ENCODE measurements at places on chromosomes 7 and 10.

- DNase-seq, result no peak
These were observed 80.0 kb downstream of the CSTF2T start for GRCh38 chr10:51619365-51619764.

DNA sequence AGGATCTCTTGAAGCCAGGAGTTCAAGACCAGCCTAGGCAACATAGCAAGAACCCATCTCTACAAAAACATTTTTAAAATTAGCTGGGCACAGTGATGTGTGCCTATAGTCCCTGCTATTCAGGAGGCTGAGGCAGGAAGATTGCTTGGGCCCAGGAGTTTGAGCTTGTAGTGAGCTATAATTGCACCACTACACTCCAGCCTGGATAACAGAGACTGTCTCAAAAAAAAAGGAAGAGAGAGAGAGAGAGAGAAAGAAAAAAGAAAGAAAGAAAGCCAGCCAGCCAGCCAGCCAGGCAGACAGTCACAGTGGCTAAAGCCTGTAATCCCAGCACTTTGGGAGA, 95.2 kb upstream of the STK17A start:
- DNase-seq, result no peak

- no peak for DNase-seq
These were observed 44.2 kb downstream of the CAMK2B start for GRCh38 chr7:44280993-44281721.

DNA sequence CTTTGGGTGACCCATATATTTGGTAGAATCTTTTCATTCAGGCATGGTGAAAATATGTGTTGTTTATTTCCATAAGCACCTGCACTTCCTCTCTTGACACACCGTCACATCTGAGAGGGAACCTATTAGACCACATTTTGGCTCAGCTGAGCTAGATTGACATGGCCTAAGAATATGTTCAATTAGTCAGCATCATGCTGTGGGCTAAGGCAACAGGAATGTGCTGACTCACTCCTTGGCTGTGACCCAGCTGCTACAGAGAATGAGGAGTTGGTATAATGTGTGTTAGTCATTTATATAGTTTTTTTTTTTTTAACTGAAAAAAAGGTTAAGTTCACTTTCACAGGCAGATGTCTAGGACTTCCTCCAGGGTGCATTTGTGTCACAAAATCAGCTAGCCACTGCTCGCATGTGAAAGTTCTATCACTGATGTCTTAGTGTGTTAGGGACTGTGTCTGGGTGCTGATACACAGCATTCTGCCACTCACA, 180.6 kb downstream of the SEMA3E start:
- peak; percentile 84 for DNase-seq

DNA sequence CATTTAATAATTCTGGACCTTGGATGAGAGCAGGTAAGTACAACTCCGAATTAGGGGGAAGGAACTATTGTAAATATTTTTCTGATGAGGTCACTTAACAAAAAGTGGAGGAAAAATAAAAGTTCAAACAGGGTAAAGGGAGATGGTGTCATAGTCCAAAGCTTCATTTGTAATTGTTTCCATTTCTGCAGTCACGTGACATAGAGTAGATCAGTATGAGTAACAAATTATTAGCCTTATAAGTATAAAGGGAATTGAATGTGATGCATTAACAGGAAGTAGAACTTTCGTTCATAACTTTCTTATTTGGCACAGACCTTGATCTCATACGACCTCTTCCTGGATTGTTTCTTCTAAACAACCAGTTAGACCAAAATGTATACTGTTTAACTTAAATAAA, 347.2 kb upstream of the TPK1 start:
- DNase-seq, result no peak

DNA sequence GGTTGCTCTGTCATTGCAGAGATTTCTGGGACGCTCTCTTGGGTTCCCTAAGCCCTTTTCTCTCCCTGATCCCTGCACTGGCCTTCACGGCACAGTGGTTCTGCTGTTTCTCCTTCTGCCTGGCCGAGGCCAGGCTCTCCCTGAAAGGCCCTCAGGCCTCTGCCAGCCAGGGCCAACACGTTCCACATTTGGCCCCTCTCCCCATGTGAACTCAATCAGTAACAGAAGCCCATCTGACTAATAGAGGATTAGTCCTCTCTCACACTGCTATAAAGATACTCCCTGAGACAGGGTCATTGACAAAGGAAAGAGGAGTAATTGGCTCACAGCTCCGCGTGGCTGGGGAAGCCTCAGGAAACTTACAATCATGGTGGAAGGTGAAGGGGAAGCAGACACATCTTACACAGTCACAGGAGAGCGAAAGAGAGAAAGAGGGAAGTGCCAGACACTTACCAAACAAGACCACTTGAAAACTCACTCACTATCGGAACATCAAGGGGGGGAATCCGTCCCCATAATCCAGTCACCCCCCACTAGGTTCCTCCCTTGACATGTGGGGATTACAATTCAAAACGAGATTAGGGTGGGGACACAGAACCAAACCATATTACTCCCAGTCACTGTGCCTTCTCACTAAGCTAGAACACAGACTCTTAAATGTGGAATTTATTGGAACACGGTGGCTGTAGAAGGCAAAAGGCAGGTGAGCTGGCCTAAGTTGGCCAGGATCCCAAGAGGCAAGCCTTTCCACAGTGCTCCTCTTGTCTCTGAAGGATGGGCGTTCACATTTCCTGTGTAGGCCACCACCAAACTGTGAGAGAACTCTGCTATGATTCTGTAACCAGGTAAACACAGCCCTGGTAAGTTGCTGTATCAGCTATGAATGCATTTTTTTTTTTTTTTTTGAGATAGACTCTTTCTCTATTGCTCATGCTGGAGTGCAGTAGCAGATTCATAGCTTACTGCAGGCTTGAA, 8.8 kb downstream of the FZD8 start:
- no peak for DNase-seq

DNA sequence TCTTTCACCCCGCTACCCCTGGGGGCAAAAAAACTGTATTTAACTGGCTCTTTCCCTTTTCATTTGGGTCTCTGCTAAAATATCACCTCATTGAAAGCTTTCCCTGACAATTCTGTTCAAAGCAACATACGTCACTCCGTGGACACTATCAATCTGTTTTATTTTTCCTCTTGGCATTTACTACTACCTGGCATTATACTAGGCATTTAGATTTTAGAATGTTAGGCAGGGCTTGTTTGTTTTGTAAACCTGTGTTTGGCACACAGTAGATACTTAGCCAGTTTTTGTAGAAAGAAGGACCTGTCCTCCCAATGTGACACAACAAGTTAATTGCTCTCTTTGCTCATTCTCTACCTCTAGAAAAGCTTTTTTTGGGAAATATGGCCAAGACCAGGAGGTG, 26.5 kb upstream of the PDK4 start:
- DNase-seq, result no peak

DNA sequence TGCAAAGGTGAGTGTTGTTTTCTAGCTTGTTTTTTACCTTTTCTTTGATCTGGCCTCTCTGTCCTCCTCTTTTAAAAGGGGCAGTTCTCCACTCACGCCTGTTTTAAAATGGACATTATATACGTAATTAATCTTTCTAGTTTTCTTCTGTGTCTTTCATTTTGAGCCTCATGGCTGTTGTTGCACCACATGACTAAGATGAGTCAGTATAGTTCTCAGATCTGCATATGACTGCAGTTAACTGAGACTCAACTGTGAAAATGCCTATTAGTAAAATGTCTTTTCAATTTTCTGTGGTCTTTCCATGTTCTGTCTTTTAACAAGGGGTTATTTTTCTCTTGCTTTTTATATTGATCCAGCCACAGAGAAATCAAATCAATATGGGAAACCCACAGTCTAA, 296.1 kb downstream of the CDK14 start:
- no peak for DNase-seq

DNA sequence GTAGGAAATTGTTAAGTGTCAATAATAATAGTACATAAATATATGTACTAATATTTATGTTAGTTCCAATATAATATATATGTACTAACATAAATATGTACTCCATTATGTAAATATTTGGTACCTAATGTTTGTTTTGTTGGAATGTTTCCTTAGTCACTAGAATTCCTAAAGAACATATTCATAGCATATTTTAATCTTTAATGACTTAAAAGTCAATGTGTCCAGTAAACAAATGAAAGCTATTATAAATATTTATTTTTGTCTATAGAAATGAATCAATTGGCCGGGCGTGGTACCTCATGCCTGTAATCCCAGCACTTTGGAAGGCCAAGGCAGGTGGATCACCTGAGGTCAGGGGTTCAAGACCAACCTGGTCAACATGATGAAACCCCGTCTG, 153.6 kb downstream of the GPR158 start:
- DNase-seq, result no peak

- DNase-seq, result no peak
These were observed 613 bp downstream of the USP6NL start for GRCh38 chr10:11610826-11611247.

DNA sequence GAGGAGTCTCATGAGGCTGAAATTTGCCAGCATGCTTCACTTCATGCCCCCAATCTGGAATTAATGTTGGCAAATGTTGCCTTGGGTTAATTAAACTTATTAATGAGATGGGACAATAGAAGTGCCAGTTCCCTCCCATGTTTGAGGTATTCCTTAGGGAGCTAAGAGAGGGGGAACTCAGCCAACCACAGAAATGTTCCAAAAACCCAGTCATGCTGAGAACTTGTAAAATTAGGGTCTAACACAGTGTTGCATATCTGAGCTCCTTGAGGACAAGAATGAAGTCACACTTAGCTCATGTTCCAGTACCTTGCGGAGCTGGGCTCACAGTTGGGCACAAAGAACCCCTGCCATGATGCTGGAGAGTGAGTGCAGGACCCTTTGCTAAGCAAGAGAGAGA, 89.4 kb downstream of the OAT start:
- DNase-seq, result no peak

- no peak for DNase-seq
These were observed 5.3 kb downstream of the CYP26C1 start for GRCh38 chr10:93065675-93066543.

DNA sequence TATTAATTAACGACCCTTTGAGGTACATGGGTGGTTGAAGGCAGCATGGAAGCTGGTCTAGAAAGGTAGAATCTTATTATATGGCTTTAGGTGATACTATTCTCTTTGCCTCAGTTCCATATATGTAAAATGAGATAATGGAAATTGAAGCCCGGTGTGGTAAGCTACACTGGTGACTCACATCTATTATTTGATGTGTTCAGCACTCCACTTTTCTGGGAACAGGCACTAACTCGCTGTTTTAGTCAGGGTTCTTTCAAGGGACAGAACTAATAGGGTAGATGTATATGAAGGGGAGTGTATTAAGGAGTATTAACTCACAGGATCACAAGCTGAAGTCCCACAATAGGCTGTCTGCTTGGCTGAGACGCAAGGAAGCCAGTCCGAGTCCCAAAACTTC, 4.4 kb upstream of the TRUB1 start:
- no peak for DNase-seq

GRCh38 chr10:108902619-108903285, 1020.6 kb downstream of the XPNPEP1 start:
- no peak for DNase-seq

GRCh38 chr10:22325272-22326144, 4.6 kb downstream of the BMI1 start:
- DNase-seq, result no peak

DNA sequence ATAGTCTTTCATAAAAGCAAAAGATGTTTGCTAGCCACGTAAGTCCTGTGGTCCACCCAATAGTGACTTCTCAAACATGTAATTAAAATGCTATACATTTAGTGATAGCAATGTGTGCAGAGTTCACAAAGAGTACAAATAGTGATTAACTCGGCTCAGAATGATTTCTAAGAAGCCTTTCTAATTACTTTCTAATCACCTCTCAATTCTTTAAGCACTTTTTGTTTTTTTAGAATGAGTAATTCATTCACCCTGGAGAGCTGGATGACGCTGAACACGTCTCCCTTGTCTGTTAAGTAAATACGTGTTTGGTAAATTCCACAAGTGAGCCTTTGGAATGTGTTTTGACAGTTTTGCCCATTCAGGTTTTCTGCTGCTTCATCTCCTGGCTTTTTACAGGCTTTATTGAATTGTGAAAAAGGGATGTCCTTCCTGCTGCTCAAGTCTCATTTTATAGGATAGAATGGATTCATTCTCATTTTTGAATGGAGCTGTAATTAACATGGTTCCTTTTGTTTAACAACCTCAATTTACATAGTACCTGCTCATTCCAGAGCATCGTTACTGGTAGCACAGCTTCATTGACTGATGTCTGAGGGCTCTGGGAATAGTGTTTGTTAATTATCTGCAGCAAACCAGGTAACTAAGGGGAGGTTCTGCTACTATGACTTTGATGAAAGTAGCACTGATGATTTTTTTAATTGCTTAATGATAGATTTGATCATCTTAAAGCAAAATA, 212.1 kb downstream of the VTI1A start:
- DNase-seq, result no peak

- DNase-seq, result no peak
These were observed 66.9 kb downstream of the TFPI2 start for GRCh38 chr7:93823621-93824020.

- DNase-seq, result no peak
These were observed 1.3 kb downstream of the CTTNBP2 start for GRCh38 chr7:117871778-117872538.

- DNase-seq, result no peak
These were observed 203.6 kb downstream of the VTI1A start for GRCh38 chr10:112650588-112651030.

DNA sequence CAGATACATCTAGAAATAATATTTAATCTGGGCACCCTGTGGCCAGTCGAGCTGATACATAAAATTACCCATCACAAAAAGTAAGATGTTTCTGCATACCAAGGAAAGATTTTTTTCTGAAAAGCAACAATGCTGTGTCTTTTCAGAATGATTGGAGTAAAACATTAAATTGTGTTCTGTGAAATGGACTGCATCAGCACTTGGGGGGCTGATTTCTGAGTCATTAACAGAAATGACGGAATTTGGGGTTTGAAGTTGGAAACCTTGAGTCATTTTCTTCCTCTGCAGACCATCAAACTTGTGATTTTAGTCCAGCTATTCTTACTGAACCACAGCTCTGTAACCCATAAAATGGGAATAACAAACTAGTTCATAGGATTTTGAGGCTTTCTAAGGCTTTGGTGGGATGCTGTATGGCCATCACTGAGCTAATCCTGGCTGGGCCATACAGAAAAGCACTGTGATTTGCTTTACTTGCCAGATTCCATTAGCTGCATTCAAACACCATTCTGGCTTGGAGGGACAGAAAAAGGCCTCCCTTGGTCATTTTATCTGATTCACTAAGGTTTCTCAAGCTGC, 739.4 kb upstream of the IGFBP3 start:
- DNase-seq, result no peak

- no peak for DNase-seq
These were observed 259.1 kb downstream of the PTPRN2 start for GRCh38 chr7:158328376-158329013.

- no peak for DNase-seq
These were observed 994.1 kb downstream of the KCNMA1 start for GRCh38 chr10:76643511-76643911.

GRCh38 chr10:73974309-73974946, 23.5 kb upstream of the VCL start:
- DNase-seq, result no peak

GRCh38 chr10:43390759-43391158, 18.2 kb downstream of the HNRNPF start:
- DNase-seq, result peak; percentile 19

DNA sequence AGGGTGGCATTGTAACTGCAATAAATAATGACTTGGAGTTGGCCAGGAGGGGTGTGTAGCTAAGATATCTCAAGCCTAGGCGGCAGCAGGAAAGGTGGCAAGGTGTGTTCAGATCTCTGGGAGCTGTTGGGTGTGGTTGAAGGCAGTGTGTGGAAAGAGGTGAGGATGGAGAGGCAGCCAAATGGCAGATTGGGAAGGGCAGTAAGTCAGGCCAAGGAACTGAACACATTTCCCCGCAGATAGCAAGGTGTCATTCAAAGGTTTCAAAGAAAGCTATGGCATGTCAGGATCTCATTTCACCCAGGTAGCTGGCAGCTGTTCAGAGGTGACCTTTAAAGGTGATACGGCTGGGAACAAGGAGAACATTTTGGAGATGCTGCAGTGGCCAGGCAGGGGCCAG, 586.0 kb upstream of the MGMT start:
- no peak for DNase-seq

All from NCI-H1694 (cell line).